Left lung (tissue), 14 donors: ENCODE measurements at places on chromosomes 1 and 21. TPM values are rescaled to one million over a fixed set of nuclear protein-coding genes. Genes with fewer than 3 reads are reported as not detected.

The KCNJ15 gene
- total RNA-seq: 87.3 TPM

The ATP1A4 gene
- total RNA-seq: not detected

The CGN gene
- 83.0 TPM for total RNA-seq

The RXFP4 gene
- not detected for total RNA-seq

The GPR61 gene
- total RNA-seq: not detected

The C1orf94 gene
- total RNA-seq: not detected

The TNFRSF4 gene
- total RNA-seq: 3.5 TPM

The TLCD4 gene
- total RNA-seq: 14.7 TPM

The KRTAP11-1 gene
- not detected for total RNA-seq

The NR5A2 gene
- 2.8 TPM for total RNA-seq

The NECTIN4 gene
- 9.6 TPM for total RNA-seq
